ENCODE measurements at places on chromosomes 7 and 10.

- DNase-seq: peak; percentile 39
These were observed at the start of gene TMEM229A for GRCh38 chr7:124032369-124033094. Gene TMEM229A, minus strand, starts transcription at chr7:124033067. Its CDS starts 64 bp downstream, at chr7:124033003.

- DNase-seq: no peak
These were observed 524.3 kb downstream of the DNAJB6 start for GRCh38 chr7:157861031-157861491.

- no peak for DNase-seq
These were observed 60.9 kb upstream of the ACSM6 start for GRCh38 chr10:95133016-95133752.

- no peak for DNase-seq
These were observed 379.7 kb upstream of the AUTS2 start for GRCh38 chr7:69218576-69218975.

DNA sequence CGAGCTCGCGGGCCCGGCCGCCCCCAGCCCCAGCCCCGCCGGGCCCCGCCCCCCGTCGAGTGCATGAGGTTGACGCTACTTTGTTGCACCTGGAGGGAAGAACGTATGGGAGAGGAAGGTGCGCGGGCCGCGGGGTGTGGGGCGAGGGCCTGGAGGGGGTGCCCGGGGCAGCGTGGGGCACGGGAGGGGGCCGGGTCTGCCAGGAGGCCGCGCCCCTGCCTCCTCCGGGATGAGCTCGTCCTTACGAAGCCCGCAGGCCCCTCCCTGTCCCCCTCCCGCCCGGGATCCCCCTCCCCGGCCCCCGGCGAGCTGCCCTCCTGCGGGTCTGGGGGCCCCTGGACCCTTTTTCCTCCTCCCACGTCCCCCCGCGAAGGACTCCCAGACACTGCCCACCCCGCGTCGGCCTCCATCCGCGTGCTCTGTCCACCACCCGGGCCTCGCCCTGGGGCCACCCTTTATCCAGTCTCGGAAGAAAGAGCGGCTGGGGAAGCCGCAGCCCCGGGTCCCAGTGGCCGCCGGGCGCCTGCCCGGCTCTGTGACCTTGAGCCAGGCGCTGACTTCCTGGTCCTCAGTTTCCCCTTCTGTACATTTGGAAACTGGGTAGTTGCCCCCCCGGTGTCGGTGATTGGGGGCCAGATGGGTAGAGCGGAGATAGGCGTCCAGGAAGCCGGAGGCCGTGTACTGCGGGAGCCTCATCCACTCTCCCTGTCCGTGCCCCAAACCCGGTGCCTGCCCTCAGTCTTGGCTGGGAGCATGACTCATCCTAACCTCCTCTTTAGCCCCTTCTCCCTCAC lies 521 bp downstream of the LIMK1 start:
- DNase-seq: no peak
